Hypothalamus (tissue), 51 donors: ENCODE measurements at places on chromosomes 5 and 9.

DNA sequence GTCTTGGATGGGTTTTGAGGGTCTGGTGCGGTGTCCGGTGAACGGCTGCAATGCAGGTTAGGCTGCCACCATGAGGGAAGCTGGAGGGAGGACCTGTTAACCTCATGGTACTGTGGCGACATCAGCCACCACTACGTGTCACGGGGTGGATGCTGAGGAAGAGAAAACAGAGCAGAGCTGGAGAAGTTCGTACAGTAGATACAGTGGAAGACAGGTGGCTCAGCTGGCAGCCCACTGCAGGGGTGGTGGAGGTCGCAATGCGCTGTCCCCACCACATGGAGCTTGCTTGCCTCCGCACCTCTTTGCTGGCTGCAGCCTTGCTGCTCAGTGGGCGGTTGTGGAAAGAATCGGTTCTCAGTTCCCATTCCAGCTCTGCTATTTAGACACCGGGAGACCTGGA, 2.8 kb downstream of the DCANP1 start:
- no peak for DNase-seq

- DNase-seq: no peak
Observed at GRCh38 chr5:24906689-24907088, 261.9 kb upstream of the CDH10 start.

GRCh38 chr5:146254223-146254622, 50.8 kb downstream of the RBM27 start:
- DNase-seq: no peak

DNA sequence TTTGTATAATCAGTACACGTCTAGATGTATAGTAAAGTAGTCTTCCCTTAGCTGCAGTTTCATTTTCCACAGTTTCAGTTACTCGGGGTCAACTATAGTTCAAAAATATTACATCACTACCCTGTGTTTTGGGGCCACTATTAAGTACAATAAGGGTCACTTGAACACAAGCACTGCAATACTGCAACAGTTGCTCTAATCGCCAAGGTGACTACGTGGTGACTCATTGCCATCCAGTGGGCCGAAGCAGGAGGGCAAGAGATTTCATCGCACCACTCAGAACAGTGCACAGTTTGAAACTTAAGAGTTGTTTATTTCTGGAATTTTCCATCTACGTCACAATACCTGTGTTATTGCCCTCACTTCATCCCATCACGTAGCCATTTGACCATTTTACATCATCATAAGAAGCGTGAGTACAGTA, at the start of gene ARL14EPL:
Gene ARL14EPL, plus strand, starts transcription at position 379 of the 424 bp plus-strand sequence. CDS start 18,994 bp downstream, outside the sequence.
- DNase-seq: no peak

- DNase-seq: peak; percentile 72
Observed at GRCh38 chr9:36165826-36166167, 3.4 kb upstream of the CCIN start.

- no peak for DNase-seq
Observed at GRCh38 chr9:19924080-19924479, 135.2 kb upstream of the SLC24A2 start.

DNA sequence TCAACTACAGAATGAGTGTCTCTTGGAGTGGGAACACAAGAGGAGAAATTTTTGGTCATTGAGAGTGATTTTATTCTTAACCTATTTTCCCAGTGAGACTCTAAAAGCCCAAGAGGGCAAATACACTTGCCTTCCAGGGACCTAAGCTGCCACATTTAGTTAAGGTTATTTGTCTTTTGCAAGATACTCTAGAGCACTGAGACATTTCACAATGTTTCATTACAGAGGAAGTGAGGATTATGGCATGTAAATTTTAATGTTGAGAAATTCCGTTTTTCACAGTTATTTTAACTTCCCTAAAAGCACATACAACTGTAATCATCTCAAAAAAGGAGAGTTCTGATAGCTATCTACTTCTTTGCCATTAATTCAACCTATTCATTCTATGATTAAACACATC, 38.7 kb upstream of the RAB3C start:
- DNase-seq: no peak

DNA sequence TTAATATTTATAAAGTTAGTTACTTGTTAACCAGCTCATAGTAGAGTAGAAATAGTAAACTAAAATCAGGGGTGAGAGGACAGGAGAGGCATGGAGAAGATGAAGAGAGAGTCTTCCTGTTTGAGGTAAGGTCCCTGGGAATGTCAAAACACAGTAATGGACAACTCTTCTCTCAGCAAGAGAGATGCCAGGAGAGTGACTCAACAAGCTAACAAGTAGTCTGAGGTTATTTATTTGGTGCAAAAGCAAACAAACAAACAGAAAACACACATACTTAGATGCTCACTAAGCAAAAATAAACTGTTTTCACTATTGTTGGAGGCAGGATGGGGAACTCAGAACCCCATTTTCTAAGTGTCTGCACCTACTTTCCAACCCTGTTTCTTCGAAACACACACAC, 333.2 kb upstream of the RFX3 start:
- no peak for DNase-seq

DNA sequence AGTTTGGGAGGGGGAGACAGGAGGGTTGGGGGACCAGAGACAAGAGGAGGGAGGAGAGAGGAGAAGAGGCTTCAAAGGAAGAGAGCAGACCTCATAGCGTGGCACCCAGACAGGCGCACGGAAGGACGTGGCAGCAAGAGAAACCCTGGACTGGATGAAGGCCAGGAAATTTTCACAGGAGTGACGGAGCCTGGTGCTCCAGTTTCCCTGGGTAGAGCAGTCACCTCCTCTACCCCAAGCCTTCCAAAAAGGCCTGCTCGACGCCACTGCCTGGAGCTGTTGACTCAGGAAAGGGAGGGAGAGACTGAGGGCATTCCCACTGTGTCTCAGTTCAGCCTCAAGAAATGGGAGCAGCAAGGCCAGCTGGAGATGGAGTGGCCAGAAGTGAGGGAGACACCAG, 19.3 kb downstream of the AK8 start:
- DNase-seq: no peak

- DNase-seq: no peak
Observed at GRCh38 chr5:61307191-61307590, 24.9 kb upstream of the ZSWIM6 start.

- no peak for DNase-seq
Observed at GRCh38 chr5:134458234-134459009, 46.7 kb upstream of the CDKN2AIPNL start.

- DNase-seq: no peak
Observed at GRCh38 chr5:91301106-91301846, 81.8 kb downstream of the ARRDC3 start.

- DNase-seq: no peak
Observed at GRCh38 chr9:136232969-136233368, 12.6 kb downstream of the QSOX2 start.

- no peak for DNase-seq
Observed at GRCh38 chr9:131735238-131736128, 4.4 kb downstream of the RAPGEF1 start.

DNA sequence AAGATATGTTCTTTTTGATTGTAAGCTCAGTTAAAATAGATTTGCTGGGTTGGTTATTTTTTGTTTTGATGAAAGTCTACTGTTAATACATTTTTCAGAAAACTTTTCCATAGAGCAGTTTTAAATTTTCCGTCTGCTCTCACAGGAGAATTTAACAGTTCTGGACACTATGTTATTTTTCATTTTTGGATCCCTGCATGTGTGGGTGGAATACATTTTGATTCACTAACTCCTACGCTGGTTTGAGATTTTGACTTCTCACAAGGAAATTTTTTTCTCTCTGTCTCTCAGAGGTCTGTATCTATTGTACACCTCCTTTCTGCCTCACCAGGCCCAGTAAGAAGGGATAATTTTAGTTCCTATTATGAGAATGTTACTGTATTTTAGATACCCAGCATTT, 502.4 kb downstream of the CDH10 start:
- DNase-seq: no peak
